ENCODE measurements at places on chromosomes 2 and 18. TPM values are rescaled to one million over a fixed set of nuclear protein-coding genes. Genes with fewer than 3 reads are reported as not detected.

GRCh38 chr2:220489121-220489520 lies 861.7 kb downstream of the SLC4A3 start:
- no peak for DNase-seq

The SIX3 gene
- 6.6 TPM for total RNA-seq

GRCh38 chr2:74712223-74713053 lies 58.4 kb downstream of the SEMA4F start:
- no peak for DNase-seq

GRCh38 chr2:149884871-149885270 lies 297.3 kb upstream of the MMADHC start:
- no peak for DNase-seq

DNA sequence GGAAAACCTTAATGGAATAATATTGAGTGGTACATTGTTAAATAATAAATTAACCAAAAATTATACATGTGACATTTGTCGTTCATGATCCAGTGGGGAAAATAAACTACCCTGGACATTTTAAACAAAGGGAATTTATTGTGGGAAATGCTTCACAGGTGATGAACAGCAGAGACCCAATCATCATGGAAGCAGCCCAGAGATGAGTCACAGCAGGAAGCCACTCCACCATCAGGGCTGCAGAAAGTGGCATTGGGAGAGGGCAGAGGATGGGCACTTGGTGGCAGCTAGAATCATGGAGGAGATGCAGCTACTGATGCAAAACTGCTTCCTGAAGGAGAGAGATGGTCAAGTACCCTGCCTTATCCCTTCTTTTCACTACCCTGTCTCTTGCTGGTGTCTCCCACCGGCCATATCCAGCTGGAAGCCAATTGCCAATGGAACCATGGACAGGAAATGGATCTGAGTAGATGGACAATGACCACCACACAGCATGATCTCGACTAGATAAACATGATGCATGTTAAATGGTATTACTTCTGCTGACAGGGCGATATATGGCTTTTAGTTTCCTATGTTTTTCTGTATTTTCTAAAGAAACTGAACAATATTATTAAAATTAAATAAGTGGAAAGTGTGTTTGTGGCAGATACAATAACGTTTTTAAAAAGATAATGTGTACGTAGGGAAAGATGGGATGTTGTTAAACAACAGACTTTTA lies 139.8 kb downstream of the RPIA start:
- no peak for DNase-seq

The CDH19 gene
- total RNA-seq = not detected

DNA sequence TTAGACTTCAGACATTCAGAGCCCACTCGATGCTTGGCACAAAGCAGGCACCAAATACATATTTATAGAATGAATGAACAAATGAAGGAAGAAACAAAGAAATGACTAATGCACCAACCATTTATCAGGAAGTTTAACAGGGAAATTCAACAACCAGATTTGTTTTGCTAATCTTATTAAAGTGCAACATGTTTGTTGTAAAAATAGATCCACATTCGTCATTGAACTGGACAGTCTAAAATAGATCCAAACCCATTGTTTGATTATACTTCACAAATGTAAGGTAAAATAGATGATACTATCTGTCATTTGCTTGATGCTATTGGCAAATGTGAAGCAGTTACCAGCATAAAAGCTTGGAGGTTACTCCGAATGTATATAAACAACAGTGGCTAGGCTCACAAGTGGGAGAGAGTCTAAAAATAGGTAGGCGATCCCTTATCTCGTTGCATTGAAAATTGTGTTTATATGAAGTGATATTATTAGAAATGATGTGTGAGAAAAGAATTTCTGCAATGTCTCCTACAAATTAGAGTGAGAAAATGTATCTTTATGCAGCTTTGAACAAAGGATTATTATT lies 246.2 kb downstream of the NEDD4L start:
- DNase-seq = no peak

- DNase-seq = no peak
Measured at GRCh38 chr2:157236404-157236803, 21.1 kb upstream of the GALNT5 start.

GRCh38 chr2:63701406-63701805 lies 112.6 kb downstream of the MDH1 start:
- no peak for DNase-seq

- no peak for DNase-seq
Measured at GRCh38 chr2:170381678-170382077, 203.7 kb downstream of the MYO3B start.

- DNase-seq = no peak
Measured at GRCh38 chr2:37916512-37917082, 8.5 kb upstream of the RMDN2 start.

DNA sequence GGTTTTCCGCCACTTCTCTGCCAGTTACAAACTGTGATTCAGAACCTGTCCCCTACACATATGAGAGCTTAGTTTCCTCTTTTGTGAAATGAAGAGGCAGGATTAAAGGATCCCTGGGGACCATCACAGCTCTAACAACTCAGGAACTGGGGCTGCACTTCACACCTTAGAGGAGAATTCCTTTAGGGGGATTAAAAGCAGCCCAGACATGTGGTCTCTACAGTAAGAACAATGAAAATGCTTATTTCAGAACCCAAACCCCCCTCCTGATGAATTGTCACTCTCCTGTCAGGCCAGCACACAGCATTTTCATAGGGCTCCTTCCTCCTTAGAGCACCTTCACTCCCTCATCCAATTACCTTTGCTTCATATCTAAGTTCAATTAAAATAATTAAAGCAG lies 101.5 kb upstream of the NEDD4L start:
- DNase-seq = no peak

The MC5R gene
- 0.27 TPM for total RNA-seq

- DNase-seq = no peak
Measured at GRCh38 chr2:38709567-38710194, 41.5 kb downstream of the SRSF7 start.

DNA sequence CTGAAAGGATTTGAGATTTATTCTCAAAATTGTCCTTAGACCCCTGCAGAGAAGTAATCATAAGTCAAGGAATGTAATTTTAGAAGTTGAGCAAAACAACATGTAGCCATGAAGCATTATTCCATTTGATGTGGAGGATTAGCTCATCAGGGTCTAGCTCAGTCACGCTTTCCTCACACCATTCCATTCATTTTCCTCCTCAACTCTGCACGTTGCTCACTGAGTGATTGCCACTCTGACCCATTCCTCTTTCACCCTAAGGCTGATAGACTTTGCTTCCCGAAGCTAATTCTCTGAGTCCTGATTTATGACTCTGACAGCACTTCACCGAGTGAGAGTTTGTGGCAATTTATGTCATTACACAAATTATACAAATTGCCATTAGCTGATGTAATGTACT lies 820.6 kb upstream of the PIK3C3 start:
- DNase-seq = no peak

- no peak for DNase-seq
Measured at GRCh38 chr2:209791151-209791550, 19.5 kb downstream of the UNC80 start.

GRCh38 chr2:127324635-127325034 lies 30.7 kb upstream of the ERCC3 start:
- DNase-seq = no peak

- DNase-seq = no peak
Measured at GRCh38 chr2:102418421-102418961, 4.5 kb upstream of the IL18RAP start.

GRCh38 chr2:176328149-176328548 lies 58.9 kb downstream of the MTX2 start:
- no peak for DNase-seq

The LRRC30 gene
- not detected for total RNA-seq

DNA sequence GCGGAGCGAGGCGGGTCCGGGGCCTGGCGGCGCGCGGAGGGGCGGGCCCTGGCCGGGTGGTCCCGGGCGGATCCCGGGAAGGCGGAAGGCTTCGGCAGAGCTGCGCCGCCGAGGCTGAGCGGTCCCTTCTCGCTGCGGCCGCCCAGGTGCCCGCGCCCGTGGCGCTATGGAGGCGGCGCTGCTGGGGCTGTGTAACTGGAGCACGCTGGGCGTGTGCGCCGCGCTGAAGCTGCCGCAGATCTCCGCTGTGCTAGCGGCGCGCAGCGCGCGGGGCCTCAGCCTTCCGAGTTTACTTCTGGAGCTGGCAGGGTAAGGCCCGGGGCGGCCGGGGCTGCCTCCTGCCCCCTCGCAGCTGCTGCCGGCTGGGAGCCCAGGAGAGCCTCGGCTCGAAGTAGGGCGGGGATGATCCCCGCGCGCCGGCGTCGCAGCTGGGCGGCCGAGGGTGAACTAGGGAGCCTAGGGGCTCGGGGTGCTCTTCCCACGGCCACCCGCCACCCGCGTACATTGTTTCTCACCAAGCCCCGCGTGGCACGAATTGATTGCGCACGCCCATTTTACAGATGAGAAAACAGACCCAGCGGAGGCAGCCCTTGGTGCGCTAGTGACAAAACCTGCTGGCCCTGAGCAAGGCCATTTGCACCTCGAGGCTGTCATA lies at the start of gene SLC66A3:
Gene SLC66A3, plus strand, starts transcription at position 87 of the 655 bp plus-strand sequence. Its CDS starts 80 bp downstream, at position 167.
- no peak for DNase-seq

The UBE2F gene
- 48.8 TPM for total RNA-seq

GRCh38 chr2:2879781-2880180 lies 497.8 kb downstream of the EIPR1 start:
- DNase-seq = no peak

- DNase-seq = no peak
Measured at GRCh38 chr2:220569112-220569897, 941.9 kb downstream of the SLC4A3 start.

- DNase-seq = no peak
Measured at GRCh38 chr18:70931942-70932814, 643.3 kb downstream of the SOCS6 start.

GRCh38 chr2:174774886-174775285 lies 10.6 kb upstream of the CHRNA1 start:
- DNase-seq = no peak

The OBSL1 gene
- total RNA-seq = 221 TPM

DNA sequence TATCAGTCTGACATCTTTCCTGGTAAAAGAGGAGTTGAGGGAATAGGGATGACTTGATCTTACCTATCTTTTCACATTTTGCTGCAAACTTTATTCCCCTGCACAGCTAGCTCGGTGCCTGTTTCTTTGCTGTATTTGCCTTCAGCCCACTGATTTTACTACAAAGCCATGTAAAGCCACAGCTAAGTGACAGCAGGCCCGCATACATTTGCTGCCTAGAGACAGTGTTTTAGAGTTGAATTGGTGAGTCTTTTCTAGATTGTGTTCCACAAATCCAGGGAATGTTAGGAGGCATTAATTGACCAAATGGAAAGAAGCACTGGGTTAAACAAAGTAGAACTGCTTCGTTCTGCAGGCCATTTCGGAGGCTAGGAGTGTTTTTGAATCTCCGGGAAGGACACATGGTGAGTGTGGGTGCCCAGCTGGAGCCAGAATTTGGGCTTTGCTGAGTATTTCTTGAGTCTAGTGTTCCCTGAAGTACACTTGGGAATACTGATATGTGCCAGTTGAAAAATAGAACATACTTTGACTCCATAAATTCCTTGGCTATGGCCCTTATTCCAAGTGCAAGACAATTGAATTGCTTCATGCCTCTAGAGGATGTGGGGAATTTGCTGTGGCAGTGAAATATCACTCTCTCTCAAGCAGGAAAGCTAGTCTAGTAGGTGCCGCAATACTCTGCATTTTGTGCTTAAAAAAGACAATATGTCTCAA lies 329.8 kb downstream of the PTPRM start:
- no peak for DNase-seq

GRCh38 chr2:207867905-207868304 lies 98.2 kb upstream of the FZD5 start:
- DNase-seq = no peak

The SH3RF3 gene
- total RNA-seq = 0.78 TPM

The TRMT61B gene
- total RNA-seq = 24.3 TPM

The DSG1 gene
- total RNA-seq = not detected

- DNase-seq = peak; percentile 97
Measured at GRCh38 chr2:64750817-64751285, 97.1 kb upstream of the SERTAD2 start.

The PRSS56 gene
- total RNA-seq = not detected

GRCh38 chr2:208097313-208097712 lies 27.0 kb downstream of the CRYGD start:
- no peak for DNase-seq

GRCh38 chr18:26233208-26233607 lies 7.0 kb downstream of the TAF4B start:
- DNase-seq = peak; percentile 40

DNA sequence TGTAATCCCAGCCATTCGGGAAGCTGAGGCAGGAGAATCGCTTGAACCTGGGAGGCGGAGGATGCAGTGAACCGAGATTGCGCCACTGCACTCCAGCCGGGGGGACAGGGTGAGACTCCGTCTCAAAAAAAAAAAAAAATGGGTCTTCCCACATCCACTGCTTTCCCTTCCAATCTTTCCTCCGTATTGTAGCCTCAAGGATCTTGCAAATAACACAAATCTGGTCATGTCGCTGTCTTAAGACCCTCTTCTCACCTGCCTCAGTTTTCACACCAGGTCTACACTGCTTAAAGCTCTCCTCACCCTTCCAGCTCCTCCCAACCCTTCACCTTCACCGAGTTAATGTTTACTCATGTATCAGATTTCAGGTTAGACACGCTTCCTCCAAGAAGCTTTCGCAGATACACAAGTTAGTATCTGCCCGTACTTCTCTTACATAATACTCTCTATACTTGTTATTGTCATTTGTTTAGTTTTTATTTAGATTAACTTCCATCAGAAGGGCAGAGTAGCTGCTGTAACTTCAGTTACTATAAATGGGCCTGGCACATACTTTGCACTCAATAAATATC lies 1.5 kb downstream of the IER3IP1 start:
- no peak for DNase-seq

- no peak for DNase-seq
Measured at GRCh38 chr2:10285191-10285555, 17.5 kb upstream of the HPCAL1 start.

GRCh38 chr18:48942554-48943261 lies 8.1 kb downstream of the SMAD7 start:
- DNase-seq = no peak

- DNase-seq = no peak
Measured at GRCh38 chr2:212141499-212141898, 397.1 kb downstream of the ERBB4 start.

DNA sequence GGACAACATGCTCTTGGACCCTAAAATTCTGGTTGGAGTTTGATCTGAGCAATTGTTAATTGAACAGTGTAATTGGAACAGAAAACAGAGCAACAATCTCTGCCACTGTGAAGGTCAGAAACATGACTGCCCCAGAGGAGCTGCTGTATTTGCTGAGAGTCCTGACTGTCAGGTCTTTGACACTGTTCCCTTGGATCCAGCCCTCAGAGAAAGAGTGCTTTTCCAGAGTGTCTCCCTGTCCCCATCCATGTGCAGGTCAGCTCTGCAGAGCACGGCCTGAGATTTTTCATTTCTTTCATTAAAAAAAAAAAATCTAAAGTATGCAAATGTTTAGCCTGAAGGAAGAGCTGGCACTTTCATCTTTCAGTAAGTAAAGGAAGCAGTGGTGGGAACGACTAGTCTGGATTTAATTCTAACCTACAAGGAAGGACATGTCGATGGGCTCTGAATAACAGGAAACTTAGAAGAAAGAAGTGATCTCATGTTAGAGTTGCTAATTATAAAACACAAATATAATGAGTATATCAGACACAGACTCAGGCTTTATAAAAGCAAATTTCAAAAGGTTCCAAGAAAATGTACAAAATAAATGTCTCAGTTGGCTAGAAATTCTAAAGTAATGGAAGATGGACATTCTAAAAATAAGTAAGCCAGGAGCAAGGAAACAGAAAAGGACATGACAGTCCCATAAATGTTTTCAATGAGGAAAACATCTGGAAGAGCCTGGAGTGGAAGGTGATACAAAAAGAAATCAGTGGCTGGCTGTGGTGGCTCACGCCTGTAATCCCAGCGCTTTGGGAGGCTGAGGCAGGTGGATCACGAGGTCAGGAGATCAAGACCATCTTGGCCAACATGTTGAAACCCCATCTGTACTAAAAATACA lies 876.5 kb downstream of the EPHA4 start:
- no peak for DNase-seq

All from WTC11 (cell line).